Pons (tissue), 1 donor: ENCODE measurements at places on chromosomes 4 and X.

DNA sequence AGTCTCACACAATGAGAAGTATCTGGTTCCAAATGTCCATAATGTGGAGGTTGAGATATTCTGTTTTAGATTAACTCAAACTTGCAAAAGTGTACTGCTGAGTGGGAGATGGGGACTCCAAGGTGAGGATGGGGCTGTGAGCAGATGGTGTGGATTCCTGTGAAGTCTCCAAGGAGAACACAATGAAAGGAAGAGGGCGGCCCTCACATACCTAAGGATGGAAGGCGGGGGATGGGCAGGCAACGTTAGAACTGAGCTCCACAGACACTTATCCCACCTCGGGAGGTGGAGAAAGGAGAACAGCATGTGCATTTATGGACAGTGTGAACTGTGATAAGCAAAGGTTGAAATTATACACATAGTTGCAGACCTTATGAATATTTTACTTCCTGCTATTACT, 9.9 kb upstream of the SPATA4 start:
- no peak for DNase-seq

GRCh38 chrX:34112459-34112858, 19.7 kb downstream of the FAM47A start:
- no peak for DNase-seq

- DNase-seq: no peak
These were observed 1337.1 kb upstream of the PABPC4L start for GRCh38 chr4:135538698-135539097.

DNA sequence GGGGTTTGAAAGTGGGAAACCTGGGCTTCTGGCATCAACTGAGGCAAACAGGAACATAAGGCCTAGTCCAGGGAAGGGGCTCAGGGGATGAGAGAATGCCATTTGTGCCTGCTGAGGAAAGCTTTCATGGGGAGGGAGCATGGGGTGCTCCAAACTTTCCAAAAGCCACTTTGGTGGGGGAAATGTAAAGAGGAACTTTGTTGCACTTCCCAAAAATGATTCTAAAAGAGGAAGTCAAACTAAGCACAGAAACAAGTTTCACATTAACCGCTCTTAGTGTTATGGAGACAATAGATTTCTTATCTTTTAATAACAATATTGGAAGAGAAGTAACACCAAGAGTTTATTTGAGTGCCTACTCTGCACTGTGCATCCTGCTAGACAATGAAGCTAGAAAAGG, 32.3 kb downstream of the GAB3 start:
- DNase-seq: peak; percentile 60

GRCh38 chr4:147629783-147630730, 12.9 kb downstream of the TMEM184C start:
- DNase-seq: no peak

GRCh38 chrX:15947648-15948317, 93.2 kb upstream of the AP1S2 start:
- DNase-seq: no peak

DNA sequence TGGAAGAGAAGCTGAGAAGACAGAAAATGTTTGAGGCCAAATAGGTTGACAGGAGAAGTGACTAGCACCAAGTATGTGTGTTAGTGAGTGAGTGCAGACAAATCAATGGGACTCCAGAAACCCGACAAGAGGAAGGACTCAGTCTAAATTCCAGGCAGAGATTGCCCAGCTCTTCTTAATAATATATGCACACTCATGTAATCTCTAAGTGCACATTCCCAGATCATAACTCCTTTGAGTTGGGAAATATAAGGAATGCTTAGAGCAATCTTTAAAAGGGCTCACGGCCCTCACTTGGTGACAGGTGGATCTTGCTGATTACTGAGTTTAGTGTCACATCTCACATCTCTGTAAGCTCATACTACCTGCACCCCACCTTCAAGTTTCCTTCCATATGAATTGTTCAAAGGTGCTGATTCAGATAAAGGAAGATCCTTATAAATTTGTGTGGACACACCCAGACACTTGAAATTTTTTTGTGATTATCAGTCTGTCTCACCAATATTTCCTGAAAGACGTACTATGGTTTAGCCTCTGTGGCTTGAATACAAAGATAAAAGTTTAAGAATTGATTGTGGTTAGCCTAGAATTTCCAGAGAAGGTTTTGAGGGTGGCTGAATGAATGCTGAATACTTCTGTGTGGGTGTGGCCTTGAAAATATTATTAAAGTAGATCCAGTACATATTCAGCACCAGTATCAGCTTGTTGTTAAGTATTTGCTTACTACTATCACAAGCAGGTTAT, 205.1 kb upstream of the UGT8 start:
- DNase-seq: no peak

GRCh38 chrX:103640401-103641155, 11.8 kb downstream of the TCEAL1 start:
- DNase-seq: no peak

- DNase-seq: no peak
These were observed 270.7 kb downstream of the GRXCR1 start for GRCh38 chr4:43163101-43163792.

GRCh38 chr4:26023203-26023972, 109.4 kb downstream of the SMIM20 start:
- DNase-seq: no peak

GRCh38 chr4:675036-675882, 917 bp downstream of the MYL5 start:
- DNase-seq: no peak

DNA sequence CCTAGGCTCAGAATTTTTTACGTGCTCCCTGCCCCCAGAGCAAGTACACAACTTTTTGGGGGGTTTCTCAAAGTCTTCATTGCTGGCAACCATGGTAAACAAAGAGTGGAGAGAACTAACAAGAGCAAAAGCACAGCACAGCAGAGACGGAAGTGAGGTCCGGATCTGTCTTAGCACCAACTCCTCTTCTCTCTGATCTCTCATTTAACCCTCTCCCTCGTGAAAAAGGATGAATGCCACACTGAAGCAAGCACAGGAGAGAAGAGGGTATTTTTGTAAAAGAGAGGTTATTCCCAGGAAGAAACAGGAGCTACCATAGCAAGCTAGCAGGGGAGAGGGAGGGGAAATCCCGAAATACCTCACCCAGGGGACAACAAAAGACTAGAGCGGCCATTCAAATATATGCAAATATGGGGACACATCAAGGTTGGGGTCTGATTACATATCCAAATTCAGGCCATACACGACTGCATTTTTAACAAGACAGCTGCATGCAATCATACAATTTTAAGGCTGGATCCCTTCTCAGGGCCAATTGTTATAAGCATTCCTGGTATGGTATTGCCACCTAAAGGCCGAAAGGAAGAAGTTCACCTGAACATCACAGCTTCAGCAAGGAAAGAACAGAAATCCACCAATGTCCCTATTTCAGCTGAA, 46.6 kb downstream of the CD40LG start:
- peak; percentile 30 for DNase-seq

DNA sequence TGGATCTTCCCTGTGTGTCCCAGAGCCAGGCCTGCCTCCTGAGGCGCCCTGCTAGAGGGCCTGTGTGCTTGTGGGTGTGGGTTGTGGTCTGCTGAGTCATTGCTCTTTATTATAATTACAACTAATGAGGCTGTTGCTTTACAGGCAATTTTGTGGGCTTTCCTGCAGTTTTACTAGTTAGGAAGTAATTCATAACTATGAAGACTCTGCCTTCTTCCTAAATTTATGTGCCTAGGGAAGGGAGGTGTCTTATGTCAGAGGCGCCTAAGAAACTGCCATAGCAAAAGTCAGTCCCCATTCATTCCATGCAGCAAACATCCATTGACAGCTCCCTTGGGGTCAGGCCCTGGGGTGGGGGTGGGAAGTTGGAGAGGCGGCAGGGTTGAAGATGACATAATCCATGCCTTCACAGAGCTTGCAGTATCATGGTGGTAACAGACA, 359.2 kb downstream of the IDS start:
- no peak for DNase-seq

DNA sequence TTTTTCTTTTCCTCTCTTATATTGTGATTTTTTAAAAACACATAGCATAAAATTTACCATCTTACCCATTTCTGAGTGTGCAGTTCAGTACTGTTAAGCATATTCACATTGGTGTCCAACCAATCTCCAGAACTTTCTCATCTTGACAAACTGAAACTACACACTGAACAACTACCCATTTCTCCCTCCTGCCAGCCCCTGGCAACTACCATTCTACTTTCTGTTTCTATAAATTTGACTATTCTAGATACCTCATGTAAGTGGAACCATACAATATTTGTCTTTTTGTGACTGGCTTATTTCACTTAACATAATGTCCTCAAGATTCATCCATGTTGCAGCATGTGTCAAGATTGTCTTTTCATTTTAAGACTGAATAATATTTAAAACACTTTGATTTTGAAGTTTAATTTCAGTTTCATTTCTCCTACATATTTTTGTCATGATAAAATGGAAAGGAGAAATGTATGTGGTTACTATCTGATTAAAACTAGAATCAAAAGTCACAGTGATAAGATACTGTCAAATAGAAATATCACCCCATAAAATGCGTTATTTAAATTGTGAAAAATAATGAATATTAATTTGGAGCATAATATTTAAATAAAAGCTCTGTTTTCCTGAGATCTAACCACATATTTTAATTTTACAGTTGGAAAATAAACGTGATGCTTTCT, 122.8 kb downstream of the DIPK2B start:
- peak; percentile 25 for DNase-seq

- DNase-seq: no peak
These were observed 22.0 kb upstream of the ARSH start for GRCh38 chrX:2984342-2984741.

DNA sequence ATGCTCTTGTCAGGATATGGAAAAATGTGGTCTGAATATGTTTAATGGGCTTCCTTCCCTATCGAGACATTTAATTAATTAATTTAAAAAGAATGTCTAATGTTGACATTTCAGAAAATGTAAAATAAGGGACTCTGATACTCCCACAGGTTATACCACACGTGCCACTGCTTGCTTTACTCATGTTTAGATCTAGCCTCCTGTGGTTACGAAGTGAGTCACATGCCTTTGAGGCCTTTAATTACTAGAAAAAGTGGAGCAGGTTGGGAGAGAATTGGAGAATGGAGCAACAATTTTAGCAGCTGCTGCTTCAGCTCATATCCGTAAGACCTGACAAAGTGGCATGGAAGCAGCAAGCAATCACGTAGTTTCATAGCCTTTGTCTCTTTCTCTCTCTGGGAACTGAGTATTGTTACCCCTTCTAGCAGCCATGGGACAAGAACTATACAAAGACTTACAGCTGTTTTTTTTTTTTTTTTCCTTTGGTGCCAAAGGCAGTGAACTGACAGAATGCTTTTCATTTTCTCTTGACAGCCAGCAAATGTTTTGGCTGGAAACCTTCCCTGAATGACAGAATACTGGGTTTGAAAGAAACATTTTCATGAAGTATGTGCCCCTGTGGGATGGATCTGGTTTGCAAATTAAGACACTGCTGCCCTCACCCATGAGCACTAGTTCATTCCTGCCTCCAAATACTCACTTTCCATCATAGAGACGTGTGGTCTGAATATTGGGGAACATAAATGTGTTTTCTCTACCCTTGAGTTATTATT, 355.1 kb upstream of the PABPC5 start:
- DNase-seq: peak; percentile 1

DNA sequence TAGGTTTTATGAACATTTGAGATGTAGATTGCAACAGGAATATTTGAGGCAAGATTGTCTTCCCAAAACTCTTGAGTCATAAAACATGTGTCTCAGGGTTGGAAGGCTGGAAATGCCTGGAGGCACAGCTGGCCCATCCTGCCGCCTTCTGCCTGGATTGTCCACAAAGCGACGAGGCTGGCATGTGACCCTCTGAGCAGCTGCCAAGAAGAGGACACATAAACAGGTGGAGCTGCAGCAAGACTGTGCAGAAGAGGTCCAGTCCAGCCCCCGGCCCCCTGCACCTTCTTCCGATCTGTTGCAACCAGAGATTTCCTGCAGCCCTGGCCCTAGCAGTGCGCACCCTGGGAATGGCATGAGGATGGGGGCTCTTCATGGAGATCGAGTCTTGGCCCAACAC, 101.9 kb upstream of the BCOR start:
- no peak for DNase-seq

DNA sequence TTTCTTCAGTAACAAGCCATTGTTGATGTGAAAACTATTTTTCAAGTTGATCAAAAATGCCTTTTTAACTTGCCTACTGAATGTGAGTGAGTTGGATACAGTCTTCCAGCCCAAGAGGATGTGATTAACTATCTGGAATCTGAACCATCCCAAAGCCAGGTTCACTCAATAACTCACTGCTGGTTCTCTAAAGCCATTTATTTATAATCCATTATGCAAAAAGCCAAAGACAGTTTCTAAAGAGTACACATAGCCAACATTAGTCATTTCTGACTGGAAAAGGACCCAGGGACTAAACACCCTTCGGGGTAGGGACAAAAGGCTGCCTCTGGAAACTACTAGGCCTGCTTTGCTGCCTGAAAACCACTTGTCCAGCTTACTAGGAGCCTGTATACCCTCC, 109.6 kb downstream of the SHROOM4 start:
- DNase-seq: no peak

GRCh38 chr4:68465058-68465457, 17.8 kb downstream of the TMPRSS11E start:
- no peak for DNase-seq

GRCh38 chr4:155999725-156000124, 46.1 kb upstream of the CTSO start:
- DNase-seq: peak; percentile 24

DNA sequence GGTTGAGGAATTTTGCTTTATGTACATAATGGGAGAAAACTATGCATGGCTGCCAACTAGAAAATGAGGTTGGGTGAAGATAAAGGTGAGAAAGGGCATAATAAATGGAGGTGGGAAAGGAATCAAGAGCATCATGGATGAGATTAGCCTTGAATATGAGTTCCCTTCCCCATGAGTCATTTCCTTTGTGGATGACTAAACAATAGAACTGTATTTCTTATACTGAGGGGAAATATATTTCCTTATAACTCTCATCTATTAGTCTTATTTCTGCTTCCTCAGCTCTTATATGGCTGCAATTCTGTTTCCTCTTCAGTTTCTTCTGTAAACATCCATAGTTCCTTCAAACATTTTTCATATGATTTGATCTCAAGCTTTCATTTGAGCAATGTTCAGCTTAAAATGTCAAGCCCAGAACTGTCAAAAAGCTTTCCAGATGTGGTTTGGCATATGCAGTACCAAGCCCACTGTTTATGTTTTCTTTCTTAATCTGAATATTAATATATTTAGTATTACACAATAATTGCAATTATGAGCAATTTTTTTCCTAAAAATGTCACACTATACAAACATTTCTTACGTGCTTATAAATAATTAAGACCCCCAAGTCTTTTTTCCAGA, 100.7 kb upstream of the GRPR start:
- DNase-seq: no peak

GRCh38 chr4:13912966-13913365, 285.4 kb upstream of the BOD1L1 start:
- DNase-seq: no peak

- DNase-seq: no peak
These were observed 54.6 kb downstream of the USP26 start for GRCh38 chrX:133042260-133042659.

DNA sequence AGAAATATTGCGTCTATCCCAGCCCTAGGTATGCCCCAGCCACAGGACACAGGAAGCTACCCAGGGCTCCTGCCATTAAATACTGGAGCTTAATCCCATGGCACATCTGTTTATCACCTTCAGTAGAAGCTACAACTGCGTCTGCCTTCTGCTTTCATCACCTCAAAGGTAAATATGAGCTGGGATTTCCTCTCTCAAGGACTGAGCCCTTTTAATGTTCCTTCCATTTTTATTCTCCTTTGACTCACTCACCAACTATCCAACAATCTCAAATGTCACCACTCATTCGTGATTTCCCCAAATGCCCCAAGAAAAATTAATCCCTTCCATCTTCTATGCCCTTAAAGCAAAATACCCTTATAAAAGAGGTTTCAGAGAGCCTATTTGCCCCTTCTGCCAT, 1.8 kb upstream of the MID1 start:
- DNase-seq: no peak

- no peak for DNase-seq
These were observed 144.0 kb upstream of the ZXDB start for GRCh38 chrX:57447856-57448255.
